Activated naive CD4-positive, alpha-beta T cell treated with Interleukin-2 at 50 U/mL for 16 hours (primary cell): ENCODE measurements at places on chromosomes 5 and 9.

- DNase-seq, result no peak
Measured at GRCh38 chr5:159120446-159120845, 20.7 kb upstream of the EBF1 start.

GRCh38 chr5:96297290-96297689 is 135.8 kb downstream of the PCSK1 start:
- DNase-seq, result no peak

DNA sequence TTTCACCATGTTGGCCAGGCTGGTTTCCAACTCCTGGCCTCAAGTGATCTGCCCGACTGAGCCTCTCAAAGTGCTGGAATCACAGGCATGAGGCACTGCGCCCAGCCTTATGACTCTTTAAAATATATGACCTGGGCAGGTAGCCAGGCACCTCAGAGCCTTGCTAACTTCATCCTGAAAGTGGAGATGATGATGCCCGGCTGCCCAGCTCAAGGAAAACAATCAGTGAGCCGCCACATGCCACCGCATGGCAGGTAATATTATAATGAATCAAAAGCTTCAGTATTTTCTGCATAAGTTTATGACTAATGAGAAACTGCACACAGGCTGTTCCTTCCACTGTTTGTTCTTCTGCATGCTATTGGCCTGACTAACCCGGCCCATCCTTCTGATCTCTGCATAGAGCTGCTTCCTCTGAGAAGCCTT is 30.4 kb upstream of the DMRT1 start:
- DNase-seq, result no peak

GRCh38 chr9:131610231-131610761 is 65.0 kb downstream of the PRRT1B start:
- DNase-seq, result no peak

- no peak for DNase-seq
Measured at GRCh38 chr5:54317511-54318260, 7.3 kb upstream of the ARL15 start.

DNA sequence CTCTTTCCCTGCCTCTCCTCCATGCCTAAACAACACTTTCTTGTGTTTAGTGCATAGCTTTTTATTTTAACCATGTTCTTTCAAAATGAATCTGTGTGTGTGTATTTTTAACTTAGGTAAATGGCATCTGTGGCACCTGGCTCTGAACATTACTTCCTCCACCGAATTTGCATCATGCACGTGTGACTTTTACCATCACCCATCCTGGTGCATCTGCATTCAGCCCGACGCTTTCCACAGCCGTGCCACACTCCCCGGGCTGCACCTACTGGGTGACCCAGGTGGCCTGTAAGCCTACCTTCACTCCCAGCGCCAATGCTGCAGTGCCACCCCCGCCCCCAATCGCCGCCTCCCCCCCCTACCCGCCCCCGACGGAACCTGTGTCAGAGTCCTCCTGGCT is 12.7 kb upstream of the FCN1 start:
- DNase-seq, result no peak

DNA sequence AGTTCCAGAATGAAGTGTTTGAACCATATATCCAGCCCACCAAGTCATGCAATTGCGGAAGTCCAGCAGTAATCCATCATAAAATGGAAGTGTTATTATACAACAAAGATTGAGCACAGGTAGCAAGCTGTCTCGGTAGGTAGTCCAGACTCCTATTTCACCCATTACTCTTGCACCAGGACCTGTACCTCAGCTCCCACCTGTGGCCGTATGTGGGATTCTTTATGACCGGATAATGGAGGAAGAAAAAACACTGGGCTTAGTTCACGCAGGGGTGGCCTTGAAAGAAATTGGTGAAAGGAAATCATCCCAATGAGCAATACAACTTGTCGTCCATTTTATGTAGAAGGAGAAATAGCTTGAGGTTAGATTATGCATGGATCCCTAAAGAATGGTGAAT is 216.3 kb downstream of the ESM1 start:
- DNase-seq, result no peak

GRCh38 chr5:79075646-79076426 is 6.3 kb downstream of the BHMT2 start:
- no peak for DNase-seq

DNA sequence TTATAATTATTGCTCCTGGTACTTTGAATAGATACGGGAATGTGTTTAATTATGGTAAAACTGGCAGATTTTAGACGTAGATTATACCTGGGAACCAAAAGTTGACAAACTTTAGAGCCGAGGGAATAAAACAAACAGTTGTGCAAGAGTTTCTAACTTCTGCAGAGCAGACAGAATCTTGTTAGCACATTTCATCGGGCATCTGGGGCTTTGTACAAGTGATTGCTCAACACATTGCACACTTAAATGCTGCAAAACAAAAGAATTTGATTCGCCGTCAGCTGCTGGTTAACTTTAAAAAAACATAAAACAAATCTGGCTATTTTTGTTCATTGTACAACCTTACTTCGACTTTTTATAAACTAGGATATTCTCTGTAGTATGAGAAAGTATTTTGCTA is 398.1 kb downstream of the MAN2A1 start:
- DNase-seq, result no peak

GRCh38 chr9:21552244-21553170 is 70.4 kb upstream of the IFNE start:
- DNase-seq, result no peak

GRCh38 chr9:89920951-89921350 is 316.1 kb downstream of the GADD45G start:
- DNase-seq, result no peak
